Gastrocnemius medialis (tissue), 4 donors: ENCODE measurements at places on chromosomes 6 and 20. TPM values are rescaled to one million over a fixed set of nuclear protein-coding genes. Genes with fewer than 3 reads are reported as not detected.

GRCh38 chr6:74749211-74750147 is 456.4 kb downstream of the COL12A1 start:
- no peak for DNase-seq

Gene NNAT
- total RNA-seq = 1.2 TPM

Gene TMEM200A
- not detected for total RNA-seq

- no peak for DNase-seq
These were observed 380.3 kb downstream of the ARHGAP18 start for GRCh38 chr6:129329678-129330077.

GRCh38 chr6:131773284-131773950 is 34.4 kb upstream of the ENPP1 start:
- no peak for DNase-seq

DNA sequence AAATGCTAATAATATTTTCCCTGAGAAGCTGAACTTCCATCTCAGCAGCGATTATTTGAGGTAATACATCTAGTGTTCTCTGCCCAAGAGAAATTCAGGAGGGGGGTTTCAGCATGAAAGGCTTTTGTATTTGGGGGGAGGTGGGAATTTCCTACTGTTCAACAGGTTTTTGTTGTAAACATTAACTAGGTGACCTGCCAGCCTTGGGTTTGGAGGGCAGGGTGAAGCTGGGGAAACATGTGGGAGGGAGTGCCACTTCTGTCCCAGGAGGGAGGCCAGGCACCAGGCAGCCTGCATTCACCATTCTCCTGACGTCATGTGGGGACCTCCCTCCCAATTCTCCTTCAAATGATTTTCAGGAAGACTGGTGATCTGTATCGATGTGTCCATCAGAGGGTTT is 37.7 kb upstream of the PKHD1 start:
- no peak for DNase-seq

DNA sequence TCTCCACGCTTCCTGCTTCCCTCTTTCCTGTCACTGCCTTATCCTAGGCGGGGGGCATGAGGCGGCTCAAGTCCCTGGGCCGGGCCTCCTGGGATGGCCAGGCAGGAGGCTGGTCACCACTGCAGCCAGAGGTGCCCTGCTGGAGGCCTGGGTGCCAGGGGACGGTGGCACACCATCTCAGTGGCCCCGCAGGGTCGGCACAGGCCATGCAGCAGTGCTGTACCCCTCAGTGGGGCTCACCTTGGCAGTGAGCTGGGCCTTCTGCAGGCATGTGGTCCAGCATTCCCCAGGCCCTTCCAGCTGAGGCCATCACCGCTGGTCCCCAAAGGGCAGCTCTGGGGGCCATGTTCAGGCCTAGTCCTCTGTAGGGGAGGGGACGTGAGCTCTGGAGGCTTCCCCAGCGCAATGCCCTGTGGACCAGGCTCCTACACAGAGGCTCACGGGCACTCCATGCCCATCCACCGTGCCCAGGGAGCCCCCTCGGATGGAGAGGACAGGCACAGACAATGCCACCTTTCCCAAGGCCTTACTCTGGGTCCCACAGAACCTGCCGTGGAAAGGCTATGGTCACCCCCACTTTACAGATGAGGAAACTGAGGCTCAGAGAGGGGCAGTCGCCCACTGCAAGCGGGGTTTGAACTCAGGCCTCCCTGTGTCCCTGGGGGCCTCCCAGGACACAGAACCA is 123.8 kb downstream of the TAF4 start:
- no peak for DNase-seq

DNA sequence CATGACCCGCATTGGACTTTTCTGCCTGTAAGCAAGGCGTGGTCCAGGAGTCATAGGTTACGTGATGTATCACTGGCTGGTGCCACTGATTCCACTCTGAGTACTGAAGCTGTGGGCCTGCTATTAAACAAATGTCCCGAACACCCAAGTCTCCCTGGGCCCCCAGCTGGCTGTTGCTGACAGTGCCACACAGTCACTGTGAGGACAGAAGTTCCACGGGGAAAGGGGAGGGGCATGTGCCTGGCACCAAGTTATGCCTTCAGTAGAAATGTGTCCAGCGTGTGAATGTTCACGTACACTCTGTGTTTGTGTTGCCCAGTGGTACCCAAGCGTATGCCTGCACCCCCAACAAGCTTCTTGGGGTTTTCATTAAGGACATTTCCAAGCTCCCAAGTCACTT is 171.4 kb upstream of the QKI start:
- DNase-seq = no peak

GRCh38 chr6:149766156-149766769 is 16.7 kb downstream of the PCMT1 start:
- no peak for DNase-seq

- DNase-seq = no peak
These were observed 115.8 kb downstream of the MTFR2 start for GRCh38 chr6:136134268-136134667.

Gene IL17A
- not detected for total RNA-seq

GRCh38 chr20:40274912-40275533 is 414.0 kb downstream of the MAFB start:
- no peak for DNase-seq
